ENCODE measurements at places on chromosomes 6 and 20. TPM values are rescaled to one million over a fixed set of nuclear protein-coding genes. Genes with fewer than 3 reads are reported as not detected.

- DNase-seq: no peak
Observed at GRCh38 chr6:11634948-11635347, 97.4 kb downstream of the TMEM170B start.

- DNase-seq: no peak
Observed at GRCh38 chr6:152351110-152351509, 286.1 kb downstream of the SYNE1 start.

TRIM10 gene
- total RNA-seq: not detected

PXDC1 gene
- total RNA-seq: 4.8 TPM

CYP21A2 gene
- total RNA-seq: 0.23 TPM

GRCh38 chr6:45450831-45451230 lies 73.1 kb upstream of the SUPT3H start:
- no peak for DNase-seq

- DNase-seq: no peak
Observed at GRCh38 chr6:37897321-37897720, 77.8 kb downstream of the ZFAND3 start.

- no peak for DNase-seq
Observed at GRCh38 chr20:38136421-38137245, 28.4 kb downstream of the TGM2 start.

DNA sequence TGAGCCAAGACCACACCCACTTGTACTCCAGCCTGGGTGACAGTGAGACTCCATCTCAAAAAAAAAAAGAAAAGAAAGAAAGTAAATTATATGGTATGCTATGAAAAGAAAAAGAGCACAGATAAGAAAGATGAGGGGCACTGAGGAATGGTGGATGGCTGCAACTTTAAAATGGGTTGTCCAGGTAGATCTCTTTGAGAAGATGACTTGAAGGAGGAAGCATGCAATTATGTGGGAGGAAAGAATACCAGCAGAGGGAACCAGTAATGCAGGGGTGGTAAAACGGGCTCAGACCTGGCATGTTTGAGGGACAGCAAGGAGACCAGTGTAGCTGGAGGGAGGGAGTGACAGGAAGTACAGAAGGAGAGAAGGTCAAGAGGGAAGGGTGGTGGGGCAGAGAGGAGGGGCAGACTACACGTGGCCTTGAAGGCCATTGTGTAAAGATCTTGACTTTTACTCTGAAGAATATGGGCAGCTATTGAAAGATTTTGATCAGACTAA lies 22.3 kb downstream of the LINC00237 start:
- DNase-seq: no peak

DNA sequence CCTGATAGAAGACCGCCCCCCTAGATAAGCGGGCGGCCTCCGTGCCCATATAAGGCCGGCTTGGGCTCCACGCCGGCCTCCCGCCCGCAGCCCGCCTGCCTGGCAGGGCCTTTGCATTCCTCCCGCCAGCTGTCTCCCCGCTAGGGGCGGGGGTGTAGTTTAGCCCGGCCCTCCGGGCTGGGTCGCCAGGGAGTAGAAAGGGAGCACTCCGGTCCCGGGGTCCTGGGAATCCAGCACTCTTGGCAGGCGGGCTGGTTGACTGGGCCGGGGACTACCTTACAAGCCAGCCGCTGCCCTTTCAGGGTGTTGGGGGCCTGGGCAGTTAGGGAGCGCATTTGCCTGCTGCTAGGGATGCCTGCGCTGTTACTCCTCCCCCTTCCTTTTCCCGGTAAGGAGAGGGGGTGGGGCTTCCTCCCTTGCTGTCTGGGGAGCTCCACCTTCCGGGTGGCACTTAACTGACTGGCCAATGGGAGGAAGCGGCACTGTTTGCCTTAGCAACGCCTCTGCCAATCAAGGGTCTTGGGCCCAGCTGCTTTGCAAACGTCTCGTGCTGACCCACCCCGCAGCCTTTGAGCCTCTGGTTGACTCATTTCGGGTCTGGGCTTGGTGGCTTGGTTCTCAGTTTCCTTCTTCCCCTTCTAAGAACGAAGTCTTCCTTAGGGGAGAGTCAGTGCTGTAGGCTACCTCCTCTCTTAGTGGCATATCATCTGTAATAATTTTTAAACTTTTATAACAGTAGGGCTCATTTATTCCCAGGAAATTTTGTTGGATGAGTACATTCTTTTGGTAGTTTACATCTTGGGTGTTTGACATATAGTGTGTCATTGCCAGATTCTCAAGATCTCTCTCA lies 3.4 kb downstream of the SRF start:
- peak; percentile 90 for DNase-seq

- DNase-seq: no peak
Observed at GRCh38 chr20:47241345-47241781, 115.1 kb downstream of the ZMYND8 start.

SRMS gene
- not detected for total RNA-seq

DNA sequence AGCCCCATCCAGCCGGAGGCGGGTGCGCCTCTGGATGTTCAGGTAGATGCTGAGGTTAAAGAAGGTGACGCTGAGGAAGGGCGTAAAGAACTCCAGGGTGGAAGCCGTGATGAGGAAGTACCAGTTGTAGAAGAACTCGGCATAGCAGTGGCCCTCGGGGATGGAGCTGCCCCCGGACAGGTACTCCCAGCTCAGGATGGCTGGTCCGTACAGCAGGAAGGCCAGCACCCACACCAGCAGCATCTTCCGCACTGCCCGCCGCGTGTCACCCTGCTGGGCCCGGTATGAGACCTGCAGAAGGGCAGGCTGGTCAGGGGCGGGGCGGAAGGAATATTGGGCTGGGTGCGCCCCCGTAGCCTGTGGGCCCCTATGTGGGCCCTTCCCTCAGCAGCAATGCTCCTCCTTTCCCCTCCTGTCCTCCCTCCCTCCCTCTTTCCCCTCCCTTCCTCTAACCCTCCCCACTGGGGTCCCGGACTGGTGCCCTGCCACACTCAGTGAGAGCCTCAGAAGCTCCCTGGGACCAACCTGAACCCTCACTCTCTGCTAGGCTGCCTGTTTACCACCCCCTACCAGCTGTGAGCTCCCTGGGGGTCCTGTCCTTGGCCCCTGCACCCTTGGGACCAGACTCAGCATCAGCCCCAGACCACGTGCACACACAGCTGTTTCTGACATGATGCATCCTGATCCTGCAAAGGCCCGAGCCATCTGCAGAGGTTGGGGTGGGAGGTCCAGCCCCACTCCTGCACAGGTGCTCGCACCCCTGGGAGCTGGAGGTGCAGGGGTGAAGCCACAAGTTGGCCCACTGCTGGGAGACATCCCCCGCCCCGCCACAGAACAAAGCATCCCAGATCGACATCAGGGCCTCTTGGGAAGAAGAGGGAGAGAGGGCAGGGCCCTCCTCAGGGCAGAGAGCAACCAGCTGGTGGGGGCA lies 3.2 kb downstream of the HRH3 start:
- DNase-seq: no peak

MEP1A gene
- not detected for total RNA-seq

DNA sequence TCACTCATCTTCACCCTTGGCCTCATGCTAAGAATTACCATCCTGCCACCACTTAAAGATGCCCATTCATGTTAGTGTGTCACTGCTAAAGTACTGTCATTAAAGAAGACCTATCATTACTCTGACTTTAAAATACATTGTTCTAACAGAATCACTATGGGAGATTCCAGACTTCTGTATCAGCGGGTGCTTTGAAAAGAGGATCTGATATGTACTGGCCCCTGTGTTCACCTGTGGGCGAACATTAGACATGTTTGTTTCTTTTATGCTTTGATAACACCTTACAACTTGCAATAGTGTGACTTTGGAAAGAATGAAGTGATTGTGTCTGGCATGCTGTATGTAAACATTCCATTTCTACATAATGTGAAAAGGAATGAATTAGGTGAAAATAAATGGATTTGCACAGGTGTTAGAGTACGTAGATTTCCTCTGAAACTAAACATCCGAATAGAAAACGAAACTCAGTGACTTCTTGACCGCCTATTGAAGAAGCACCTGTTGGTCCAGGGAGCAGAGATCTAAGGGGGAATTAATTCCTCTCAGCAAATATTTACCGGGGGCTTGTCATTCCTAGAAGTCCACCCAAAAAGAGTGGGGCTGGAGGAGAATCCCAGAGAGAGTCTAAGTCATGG lies 132.3 kb downstream of the CARMIL1 start:
- no peak for DNase-seq

DNA sequence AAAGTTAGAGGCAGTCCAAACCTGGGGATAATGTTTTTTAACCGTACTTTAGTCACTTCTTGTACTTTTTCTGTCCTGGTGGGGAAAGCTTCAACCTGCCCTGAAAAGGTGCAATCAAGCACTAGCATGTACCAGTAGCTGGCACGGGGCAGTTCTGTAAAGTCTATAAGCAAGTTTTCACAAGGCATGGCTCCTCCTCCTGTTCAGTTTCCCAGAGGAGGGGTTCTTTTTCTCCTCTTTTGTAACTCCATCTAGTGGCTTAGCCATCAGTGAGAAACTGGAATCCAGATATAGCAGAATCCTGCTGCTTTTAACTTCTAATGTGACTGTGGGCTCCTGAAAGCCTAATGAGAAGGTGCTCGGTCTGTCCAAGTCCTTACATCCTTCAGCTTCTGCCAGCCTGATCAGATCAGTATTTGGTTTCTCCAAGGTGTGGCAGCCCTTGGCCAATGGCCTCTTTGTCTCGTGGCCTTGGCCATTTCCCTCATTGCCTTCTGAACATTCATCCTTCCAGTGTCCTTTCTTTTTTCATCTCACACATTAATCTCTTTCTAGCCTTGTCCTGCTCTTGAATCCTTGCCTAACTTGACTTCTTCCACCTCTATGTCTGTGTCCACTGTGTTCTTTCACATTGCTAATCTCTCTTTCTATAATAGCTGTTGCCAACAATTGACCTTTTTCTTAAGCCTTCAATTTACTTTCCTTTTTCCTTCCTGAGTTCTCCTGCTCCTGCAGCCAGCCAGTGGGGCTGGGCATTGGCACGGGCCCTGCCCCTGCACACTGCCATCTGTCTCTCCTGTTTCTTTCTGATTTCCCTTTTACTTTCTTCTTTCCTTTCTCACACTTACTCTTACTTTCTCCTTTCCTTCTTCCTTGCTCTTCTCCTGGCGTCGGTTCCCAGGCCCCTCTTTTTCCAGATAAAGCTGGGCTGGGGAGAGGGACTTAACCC lies 222.0 kb upstream of the SYNCRIP start:
- DNase-seq: no peak

MYLK2 gene
- total RNA-seq: 1.6 TPM

DNA sequence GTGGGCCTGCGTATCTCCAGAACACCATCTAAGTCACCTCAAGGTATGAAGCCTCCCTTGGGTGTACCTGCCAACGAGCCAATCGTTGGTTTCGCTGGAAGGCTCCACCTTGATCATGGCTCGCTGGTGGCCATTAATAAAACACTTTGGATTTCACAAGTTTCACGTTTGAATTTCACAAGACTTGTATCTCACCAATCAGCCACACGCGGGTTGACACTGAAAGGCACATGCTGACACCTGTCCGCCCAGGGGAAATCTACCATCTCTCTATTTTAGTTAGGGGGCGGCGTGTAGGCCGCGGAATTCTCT lies 586 bp upstream of the HMGA1 start:
- DNase-seq: peak; percentile 31

GPX5 gene
- total RNA-seq: not detected

DNA sequence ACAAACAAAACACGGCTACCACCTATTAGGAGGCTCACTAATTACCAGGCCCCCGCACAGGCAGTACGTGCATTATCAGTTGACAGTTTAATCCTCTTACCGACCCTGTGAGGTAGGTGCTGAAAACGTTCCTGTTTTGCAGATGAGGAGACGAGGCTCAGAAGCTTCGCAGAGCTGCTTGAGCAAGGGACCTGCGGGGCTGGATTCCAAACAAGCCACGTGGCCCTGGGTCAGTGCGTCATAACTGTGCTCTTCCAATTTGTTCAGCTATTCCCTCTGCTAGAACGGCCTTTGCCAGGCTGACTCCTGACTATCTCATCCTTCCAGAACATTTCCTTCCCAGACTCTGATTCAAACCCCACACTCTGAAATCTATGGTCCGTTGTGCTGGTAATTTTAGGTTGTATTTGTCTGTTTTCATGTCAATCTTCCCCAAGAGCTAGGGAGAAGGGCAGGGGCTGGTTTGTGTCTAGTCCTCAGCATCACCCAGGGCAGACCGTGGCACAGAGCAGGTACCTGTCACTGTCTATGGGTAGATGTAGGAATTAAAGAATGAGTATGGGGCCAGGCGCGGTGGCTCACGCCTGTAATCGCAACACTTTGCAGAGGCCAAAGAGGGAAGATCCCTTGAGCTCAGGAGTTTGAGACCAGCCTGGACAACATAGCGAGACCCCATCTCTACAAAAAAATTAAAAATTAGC lies 28.8 kb upstream of the TLDC2 start:
- DNase-seq: no peak

RIMS4 gene
- total RNA-seq: 4.1 TPM

GATA5 gene
- not detected for total RNA-seq

GRCh38 chr6:118100717-118101116 lies 193.7 kb downstream of the SLC35F1 start:
- DNase-seq: no peak

DNA sequence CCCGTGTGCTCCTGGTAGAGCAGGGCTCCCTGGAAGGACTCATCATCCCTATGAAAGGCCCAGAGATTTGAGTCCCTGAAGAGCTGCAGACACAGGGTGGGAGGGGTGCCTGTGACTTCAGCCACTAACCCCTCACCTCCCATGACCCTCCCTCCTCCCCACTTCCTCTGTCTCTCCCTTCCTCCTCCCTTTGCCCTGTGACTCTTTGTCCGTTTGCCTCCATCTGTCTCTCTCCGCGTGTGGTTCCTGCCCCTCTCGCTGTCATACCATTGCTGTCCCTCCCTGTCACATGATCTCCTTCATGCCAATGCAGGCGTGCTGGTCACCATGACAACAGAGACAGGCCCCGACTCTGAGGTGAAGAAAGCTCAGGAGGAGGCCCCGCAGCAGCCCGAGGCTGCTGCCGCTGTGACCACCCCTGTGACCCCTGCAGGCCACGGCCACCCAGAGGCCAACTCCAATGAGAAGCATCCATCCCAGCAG lies 19.0 kb downstream of the EPB41L1 start:
- peak; percentile 82 for DNase-seq

- DNase-seq: no peak
Observed at GRCh38 chr20:36017048-36017951, 48.9 kb downstream of the CNBD2 start.

SIRPD gene
- total RNA-seq: not detected

DNA sequence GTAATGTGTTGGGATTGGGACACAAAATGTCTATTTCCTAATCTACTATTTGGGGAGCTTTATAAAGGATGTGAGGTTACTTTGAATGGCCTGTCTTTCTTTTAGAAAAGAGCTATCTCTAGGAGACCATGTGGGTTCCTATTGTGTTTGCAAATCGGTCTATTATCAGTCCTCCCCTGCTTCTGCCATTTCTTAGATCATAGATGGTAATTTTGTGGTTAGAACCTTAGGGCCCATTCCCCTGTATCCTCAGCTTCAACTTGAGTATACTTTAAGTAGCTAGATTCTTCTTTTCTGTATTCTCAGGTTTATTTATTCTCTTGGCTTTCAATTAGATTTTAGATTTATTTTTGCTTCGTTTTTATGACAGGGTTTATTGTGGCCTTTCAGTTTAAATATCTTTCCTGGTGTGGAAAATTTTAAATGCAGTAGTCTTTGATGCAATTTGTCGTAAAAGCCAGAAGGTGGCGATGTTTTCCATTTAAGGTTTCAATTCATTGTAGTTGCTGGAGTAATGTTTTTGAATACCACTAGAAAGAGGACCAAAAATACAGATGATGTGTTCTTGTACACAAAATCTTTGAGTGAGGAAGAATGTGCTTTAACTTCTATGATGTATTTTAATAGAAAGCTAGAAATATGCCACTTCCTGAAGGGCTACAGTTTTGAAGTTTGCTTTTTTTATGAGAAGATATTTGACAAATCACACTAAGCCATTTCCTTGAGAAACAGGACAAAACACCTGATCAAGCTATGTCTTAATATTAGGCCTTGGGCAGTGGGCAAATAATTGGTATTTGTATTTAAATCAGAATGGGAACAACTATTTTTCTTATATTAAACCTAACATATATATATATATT lies 20.3 kb downstream of the TBPL1 start:
- no peak for DNase-seq

TNXB gene
- 6.6 TPM for total RNA-seq
